ENCODE measurements at places on chromosomes 13 and 19.

- DNase-seq: no peak
These were observed 585.2 kb downstream of the PCDH9 start for GRCh38 chr13:66644855-66645460.

DNA sequence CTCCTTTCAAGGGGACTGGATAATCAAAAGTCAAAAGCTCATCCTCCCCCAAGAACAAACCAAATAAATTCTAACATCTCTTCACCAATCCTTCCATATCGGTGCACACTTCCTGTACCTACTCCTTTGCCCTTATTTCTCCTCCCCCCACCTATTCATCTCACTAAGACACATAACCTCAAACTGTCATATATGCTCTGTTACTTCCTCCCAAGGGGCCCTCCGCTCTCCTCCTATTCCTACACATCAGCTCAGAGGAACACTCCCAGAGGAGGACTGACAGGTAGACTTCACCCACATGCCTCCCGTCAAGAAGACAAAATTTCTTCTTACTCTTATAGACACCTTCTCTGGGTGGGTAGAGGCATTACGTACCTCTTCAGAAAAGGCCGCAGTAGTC is 48.1 kb downstream of the ZNF93 start:
- DNase-seq: no peak

DNA sequence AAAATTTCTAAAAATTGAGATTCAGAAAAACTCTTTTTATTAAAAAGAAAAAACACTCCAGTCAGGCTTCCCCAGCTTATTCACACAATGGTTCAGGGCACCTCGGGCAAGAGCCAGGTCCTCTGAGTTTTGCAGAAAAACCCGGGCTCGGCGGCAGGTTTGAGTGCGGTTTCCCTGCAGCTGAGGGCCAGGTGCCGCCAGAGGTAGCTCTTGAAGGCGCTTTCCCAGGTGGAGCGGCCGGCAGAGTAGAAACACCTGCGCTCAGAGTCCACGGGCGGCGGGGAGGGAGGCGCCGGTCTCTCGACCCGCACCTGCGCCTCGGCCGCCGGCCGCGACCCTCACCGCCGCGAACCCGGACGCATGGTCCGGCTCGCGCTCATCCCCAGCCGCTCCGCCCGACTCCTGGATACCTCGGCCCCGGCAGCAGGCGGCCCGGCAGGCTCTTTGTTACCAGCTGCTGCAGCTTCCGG is 444 bp downstream of the PROSER1 start:
- DNase-seq: no peak

GRCh38 chr19:40633207-40633606 is 32.0 kb downstream of the LTBP4 start:
- DNase-seq: no peak

GRCh38 chr19:43767316-43767715 is 12.6 kb upstream of the SMG9 start:
- no peak for DNase-seq

DNA sequence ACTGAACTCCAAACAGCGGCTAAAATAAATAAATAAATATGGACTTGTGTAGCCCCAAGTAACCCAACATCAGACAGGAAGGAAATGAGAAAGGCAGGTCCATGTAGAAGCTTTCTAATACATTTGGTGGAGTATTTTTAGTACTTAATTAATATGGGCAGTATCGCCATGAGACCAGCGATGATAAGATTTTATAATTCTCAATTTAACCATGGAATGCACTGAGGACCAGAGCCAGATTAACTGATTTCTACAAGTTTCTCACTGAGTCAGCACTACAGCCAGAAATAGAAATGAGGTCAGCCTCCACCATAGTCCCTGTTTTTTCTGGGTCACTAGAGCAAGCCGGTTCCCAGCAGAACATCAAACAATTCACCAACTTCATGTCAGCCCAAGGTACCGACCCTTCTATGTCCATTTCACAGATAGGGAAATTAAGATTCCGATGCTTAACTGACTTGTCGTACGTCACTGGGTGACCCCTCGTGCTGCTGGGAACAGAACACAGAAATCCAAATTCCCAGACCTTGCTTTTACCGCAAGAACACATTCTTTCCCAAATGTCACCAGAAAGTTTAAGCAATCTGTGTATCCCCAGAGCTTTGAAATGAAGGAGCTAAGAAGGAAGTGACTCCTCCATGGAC is 90.4 kb downstream of the COL4A1 start:
- DNase-seq: no peak

DNA sequence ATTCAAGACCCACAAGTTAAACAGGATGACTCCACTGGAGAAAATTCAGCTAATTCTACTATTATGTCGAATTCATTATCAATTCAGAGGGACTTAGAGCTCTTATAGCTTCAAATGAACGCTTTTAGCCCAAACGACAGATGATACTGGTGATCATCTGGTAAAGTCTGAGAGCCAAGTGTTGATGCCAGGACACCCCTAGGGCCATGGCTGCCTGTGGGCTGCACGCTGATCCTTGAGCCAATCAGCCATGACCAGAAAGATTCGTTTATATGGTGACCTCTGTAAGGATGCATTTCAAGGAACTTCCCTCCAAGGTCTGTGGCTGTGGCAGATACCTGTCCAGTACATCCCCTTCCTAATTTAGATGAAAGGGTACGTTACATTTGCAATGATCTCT is 10.9 kb downstream of the MEDAG start:
- DNase-seq: no peak

DNA sequence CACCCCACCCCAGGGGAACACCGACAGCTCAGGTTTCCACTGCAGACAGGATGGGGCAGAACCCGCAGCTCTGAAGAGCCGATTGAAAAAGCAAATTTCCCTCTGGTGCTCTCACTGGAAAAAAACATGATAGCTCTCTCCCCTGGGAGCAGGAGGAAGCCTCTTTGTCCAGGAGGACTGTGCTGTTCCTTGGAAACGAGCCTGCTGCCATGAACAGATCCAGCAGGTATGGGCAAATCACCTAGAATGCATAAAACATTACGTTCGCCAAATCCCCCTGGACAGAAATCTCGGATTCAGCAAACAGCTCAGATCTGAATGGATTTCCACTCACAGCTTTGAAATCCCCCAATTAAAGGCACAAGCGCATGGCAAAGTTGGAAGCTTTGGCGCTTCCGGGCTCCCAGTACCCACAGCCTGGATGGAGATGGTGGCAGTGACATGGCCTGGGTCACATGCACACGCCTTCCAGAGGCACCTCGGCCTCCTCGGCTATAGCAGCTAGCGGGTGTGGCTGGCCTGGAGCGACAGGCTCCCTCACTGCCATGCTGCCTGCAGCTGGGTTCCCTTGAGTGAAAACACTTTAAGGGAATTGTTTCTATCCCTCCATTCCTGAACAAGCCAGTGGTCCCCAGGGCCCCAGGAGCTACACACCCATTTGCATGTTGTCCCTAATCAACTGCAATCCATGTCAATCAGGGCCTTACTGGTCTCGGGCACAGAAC is 59.1 kb downstream of the CEBPG start:
- DNase-seq: no peak

DNA sequence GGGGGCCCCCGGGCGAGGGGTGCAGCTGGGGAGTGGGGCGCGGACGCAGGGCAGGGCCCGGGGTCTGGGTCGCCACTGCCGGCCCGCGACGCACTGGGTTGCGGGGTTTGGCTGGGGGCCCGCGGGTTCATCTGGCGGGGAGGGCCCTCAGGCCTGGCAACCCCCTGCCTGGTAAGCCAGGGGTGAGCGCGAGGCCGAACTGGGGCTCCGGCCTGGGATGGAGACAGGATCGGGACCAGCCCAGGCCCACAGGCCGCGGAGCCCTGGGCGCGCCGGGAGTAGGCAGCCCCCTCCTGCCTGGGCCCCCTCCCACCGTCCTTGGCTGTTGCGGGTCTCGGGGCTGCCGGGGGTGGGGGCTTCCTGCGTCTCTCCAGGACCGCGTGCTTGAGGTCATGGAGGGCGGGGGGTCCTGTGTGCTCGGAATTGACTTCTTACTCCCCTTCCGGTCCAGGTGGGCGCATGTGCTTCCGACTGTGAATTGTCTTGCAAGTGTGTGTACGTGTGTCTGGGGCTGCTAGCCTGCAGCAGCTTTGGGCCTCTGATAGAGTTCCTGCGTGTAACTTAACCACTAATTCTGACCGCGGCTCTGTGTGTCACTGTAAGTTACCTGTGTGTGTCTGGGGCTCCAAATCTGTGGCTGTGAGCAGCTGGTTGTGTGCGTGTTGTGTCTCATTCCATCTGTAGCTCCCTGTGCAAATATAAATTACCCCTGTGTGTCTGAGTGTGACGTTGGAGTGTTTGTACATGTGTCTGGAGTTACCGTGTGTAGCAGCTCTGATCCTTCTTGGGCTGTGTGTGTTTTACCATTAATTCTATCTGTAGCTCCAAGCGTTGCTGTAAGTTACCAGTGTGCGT is 751 bp downstream of the GRAMD1A start:
- peak; percentile 41 for DNase-seq

DNA sequence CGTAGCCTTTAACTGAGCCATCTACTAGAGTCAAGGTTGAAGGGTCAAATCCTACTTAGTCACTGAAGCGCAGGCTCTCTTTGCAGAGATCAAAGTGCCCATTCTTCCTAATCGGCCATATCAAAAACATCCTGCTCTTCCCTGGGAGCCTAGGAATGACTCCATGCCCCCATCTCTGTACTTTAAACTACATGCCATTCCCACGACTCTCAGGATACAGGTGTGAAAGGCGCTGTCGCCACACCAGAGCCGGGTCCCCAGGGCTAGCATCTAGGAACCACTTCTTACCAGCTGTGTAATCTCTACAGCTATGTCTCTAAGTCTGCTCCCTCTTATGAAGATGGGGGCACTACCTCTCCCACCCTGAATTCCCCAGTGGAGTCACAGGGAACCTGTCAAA is 22.3 kb downstream of the IRS2 start:
- DNase-seq: no peak

DNA sequence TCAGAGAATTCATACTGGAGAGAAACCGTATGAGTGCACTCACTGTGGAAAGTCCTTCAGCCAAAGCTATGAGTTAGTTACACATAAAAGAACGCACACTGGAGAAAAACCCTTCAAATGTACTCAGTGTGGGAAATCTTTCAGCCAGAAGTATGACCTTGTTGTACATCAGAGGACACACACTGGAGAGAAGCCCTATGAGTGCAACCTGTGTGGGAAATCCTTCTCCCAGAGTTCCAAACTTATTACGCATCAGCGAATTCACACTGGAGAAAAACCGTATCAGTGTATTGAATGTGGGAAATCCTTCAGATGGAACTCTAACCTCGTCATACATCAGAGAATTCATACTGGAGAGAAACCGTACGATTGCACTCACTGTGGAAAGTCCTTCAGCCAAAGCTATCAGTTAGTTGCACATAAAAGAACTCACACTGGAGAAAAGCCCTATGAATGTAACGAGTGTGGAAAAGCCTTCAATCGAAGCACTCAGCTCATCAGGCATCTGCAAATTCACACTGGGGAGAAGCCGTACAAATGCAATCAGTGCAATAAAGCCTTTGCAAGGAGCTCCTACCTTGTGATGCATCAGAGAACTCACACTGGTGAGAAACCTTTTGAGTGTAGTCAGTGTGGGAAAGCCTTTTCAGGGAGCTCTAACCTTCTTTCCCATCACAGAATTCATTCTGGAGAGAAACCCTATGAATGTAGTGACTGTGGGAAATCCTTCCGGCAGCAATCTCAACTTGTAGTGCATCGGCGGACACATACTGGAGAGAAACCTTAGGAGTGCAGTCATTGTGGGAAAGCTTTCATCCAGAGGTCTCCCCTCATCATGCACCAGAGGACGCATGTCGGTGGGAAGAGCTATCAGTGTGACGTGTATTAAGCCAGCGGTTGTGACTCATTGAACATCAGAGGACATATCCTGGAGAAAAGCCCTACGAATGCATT is 16.5 kb upstream of the ZNF8 start:
- no peak for DNase-seq

- no peak for DNase-seq
These were observed 545 bp upstream of the ISYNA1 start for GRCh38 chr19:18438331-18439024.

Measured in T-helper 1 cell (primary cell).